ENCODE measurements at places on chromosomes 2 and 18.

DNA sequence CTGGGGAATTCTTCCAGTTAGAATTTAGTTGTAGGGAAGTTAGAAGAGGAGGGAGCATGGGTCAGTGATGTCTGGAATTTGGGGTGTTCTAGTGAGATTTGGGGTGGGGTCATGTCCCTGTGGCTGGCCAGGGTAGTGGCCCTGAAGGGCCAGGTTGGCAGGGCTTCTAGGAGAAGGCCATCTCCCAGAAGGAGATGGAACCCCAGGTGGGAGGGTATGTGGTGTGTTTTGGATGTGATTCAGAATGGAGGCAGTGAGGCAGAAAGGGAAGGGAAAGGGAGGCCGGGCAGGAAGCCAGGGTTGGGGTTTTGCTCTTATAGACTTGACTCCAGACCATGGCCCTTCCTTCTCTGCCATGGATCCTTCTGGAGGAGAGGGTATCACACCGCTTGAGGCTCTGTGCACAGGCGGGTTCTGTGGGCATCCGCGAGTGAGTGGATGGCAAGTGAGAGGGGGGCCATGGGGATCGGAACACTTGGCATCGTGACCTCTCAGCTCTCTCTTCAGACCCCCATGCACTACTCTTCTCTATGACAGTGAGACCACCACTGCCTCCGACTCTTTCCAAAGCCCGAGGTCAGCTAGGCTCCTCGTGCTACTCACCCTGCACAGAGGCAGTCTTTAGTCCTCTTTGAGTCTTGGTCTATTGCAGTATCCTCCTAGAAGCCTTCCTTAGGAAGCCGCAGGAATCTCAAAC is 7.3 kb downstream of the GREB1 start:
- DNase-seq, result no peak

GRCh38 chr2:8125741-8126711 is 555.8 kb upstream of the ID2 start:
- no peak for DNase-seq

GRCh38 chr2:234952270-234953115 is 676 bp downstream of the SH3BP4 start:
- no peak for DNase-seq

- DNase-seq, result peak; percentile 20
Observed at GRCh38 chr2:134120733-134121630, 132.9 kb upstream of the MGAT5 start.

DNA sequence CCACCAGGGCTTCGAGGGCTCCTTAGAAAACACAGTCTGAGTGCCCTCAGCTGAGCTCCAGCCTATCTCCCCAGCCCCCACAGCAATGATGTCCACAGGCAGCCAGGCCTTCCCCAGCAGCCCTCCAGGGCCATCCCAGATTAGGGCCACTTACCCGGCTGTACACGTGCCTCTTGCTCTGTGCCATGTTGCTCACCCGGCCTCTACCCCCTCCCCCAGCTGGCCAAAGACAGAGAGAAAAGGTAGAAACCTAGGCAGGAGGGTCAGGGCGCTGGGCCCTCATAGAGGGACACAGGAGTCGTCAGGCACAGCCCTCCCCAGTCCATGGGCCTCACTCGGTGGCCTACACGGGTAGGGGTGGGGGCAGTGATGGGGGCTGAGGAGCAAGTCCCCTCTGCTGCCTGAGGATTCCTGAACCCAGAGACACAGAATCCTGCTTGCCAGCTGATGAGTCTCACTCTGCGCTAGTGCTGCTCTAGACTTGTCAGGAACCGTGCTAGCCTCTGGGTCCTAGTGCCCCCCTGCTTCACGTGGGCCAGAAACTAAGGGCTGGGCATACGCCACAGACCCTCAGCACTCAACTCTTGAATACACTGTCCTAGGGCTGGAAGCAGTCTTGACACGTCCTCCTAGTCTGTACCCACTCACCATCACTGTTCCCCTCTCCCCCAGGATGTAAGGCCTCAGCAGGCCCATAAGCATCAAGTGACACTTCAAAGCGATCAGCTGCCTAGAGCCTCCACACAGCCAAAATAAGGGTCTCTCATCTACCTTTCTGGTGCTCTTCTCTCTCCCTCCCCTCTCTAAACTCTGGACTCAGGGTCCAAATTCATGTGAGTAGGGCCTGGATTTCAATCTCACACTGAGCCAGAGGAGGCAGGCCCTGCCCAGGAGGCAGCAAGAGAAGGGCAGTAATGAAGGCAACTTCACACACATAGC is at the start of gene DCTN1:
Gene DCTN1 (minus strand): TSS at position 461 of the 939 bp plus-strand sequence. CDS start 274 bp downstream, at position 187.
- no peak for DNase-seq

DNA sequence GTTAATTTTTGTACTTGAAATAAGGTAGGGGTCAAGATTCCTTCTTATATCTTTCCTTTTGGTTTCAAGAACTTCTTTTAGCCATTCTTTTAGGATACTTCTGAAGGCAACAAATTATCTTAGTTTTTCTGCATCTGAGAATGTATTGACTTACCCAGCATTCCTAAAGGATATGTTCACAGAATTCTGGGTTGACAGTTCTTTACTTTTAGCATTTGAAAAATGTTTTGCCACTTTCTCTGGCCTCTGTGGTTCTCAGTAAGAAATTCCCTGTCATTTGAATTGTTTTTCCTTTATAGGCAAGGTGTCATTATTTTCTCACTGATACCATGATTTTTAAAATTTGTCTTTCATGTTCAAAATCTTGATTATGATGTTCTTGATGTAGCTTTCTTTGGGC is 162.4 kb downstream of the GALNT1 start:
- no peak for DNase-seq

GRCh38 chr18:35215026-35215425 is 25.8 kb upstream of the ZNF397 start:
- no peak for DNase-seq

DNA sequence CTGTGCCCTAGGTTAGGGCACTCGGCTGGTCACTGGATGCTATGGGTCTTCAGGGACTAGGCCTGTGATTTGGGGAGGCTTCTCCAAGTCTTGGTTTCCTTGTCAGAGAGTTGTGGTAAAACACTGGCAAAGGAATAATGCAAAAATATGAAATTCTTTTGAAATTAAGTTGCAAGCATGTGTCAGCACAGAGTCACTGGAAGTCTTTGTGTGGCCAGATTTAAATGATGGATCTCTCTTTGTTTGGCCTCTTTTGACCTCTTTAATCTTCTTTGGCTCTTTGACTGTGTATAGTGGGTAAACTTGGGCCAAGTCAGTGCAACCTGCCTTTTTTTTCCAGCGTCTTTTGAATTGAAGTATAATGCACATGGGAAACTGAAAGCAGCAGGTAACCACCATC is 12.1 kb downstream of the HK2 start:
- no peak for DNase-seq

DNA sequence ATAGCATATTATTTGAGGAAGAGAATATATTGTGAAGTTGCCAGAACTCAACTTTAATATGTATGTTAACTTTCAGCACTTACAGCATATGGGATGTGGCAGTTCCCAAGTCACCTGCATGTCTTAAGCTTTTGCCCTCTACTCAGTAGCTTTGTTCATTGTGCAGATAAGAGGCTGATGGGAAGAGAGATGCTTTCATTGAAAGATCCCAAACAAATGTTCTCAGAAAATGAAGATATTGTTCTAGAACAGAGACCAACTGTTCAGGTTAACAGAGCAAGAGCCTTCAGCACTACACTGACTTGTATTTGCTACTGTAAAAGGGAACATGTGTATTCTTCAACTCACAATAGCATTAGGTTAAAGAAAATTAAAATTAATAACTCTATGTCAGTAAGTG is 28.1 kb downstream of the GAREM1 start:
- no peak for DNase-seq

DNA sequence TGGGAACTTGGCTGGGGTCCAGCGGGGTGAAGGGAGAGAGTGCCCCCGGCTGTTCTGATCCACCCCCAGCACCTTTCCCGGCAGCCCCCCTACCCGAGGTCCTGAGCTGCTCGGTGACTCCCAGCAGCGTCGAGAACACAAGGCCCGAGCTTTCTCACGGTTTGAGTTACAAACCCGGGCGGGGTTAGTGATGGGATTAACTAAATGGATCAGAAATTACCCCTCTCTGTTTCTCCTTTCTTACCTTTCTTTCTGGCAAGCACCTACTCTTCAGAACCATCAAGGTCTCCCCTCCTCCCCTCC is 139.4 kb upstream of the GPC1 start:
- no peak for DNase-seq

Measured in stimulated activated CD4-positive, alpha-beta T cell treated with anti-CD3 and anti-CD28 coated beads, TNF-alpha, amount 100 ng/mL, for 1 hour (primary cell).